Fibroblast of skin of scalp (primary cell): ENCODE measurements at places on chromosomes 11 and 22.
A peak's percentile ranks its signal among the peaks of the same experiment; 100 is the strongest.

- DNase-seq = no peak
These were observed 276.6 kb downstream of the FAT3 start for GRCh38 chr11:92501066-92501739.

- no peak for DNase-seq
These were observed 108.7 kb upstream of the AKIP1 start for GRCh38 chr11:8802251-8802650.

GRCh38 chr11:120977266-120978137, 46.4 kb upstream of the TBCEL start:
- peak; percentile 13 for DNase-seq

DNA sequence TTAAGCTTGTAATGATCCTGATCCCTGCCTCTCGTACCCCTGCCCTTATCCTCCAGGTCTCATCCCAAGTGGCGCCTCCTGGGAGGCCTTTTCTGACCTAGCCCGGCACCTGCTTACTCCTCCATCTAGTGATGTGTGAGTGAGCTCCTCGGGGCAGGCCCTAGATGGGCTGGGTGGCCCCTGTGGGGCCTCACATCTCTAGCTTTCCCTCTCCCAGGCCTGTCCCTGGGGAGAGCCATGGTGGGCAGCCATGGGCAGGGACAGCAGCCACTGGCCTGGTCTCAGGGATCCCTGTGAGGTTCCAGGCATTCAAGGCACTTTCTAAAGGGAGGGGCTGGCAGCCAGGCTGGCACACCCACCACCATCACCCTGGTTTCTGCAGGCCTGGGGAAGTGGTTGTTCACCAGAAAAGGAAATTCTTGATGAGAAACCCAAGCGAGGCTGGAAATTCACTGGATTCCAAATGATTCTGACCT, 27.9 kb downstream of the GNAZ start:
- DNase-seq = no peak

DNA sequence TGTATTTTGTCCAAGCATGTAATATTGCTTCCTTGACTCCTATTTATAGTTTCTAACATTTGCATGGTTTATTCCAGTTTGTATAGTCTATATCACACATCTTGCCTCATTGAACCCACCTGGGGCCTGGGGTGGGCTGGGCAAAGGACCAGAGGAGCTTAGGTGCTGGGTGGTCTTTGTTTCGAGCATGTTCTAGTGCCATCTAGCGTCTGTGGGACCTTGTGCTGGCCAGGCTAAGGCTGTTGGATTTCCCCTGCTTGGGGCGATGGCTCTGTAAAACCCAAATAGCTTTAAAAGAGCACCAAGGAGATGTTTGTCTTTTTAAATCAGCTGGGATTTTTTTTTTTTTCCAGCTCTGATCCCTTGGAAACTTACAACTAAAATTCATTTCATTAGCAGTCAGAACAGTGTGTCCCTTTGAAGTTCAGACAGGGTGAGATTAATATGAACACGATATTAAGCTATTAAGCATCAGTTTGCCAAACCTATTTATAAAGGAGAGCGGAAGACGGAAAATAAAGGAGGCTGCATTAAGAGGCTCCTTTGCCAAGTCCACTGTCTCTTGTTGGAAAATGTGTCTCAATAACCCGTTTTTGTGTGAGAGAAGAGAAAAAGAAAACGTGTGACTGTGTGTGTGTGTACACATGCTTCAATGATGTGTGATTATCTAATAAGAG, 157.4 kb downstream of the COMMD9 start:
- DNase-seq = peak; percentile 51

DNA sequence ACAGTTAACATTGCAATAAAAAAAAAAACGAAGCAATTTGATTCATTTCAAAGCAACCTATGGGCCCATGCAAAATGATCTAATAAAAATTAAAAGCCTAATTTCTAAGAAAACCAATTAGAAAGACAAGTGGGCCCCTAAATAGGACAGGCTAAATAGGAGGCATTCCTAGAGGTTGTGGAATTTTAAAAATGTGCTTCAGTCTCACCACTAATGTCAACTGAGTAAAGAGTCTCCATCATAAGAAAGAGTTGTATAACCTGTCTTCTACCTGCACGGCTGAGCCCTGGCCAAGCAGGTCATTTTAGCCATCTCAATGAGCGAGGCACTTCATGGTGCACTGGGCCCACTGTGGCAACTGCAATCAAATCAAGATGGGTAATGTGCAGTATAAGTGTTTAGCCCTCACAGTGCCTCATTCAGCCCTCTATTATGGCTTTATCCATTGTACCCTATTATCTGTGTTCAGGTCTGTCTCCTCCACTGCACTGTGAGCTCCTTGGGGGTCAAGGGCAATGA, 76.4 kb downstream of the PRSS23 start:
- no peak for DNase-seq

DNA sequence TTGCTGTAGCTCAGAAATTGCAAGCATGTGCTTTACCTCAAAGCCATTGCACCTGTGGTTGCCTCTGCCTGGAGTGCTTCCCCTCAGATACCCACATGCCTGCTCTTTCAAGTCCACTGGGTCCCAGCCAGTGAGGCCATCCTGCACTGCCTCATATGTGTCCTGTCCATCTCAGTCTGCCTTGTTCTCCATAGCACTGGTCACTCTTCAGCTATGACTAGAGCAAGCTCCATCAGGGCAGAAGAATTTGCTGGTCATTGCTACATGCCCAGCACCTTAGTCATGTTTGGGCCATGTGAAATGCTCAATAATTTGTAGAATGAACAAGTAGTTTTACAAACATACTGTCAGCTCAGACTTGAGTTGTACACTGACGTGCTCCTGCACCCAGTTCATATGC, 64.4 kb upstream of the HORMAD2 start:
- peak; percentile 33 for DNase-seq

DNA sequence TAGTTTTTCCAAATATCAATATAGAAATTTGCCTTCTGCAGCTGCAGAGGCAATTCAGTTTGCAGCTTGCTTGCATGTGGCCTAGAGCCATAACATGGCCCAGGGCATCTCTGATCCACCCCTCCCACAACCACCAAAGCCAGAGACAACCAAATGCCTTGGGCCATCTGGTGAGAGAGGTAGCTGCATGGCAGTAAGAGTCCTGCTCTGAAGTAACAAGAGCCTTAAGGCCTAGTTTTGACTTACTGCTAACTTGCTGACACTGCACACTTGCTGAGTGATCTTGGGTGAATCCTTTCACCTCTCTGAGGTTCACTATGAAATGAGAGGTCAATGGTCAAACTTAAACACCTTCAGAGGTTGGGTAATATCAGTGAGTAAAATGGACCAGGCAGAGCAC, 4.9 kb upstream of the SPECC1L start:
- no peak for DNase-seq

- no peak for DNase-seq
These were observed 28.7 kb downstream of the ARAP1 start for GRCh38 chr11:72723508-72723907.

DNA sequence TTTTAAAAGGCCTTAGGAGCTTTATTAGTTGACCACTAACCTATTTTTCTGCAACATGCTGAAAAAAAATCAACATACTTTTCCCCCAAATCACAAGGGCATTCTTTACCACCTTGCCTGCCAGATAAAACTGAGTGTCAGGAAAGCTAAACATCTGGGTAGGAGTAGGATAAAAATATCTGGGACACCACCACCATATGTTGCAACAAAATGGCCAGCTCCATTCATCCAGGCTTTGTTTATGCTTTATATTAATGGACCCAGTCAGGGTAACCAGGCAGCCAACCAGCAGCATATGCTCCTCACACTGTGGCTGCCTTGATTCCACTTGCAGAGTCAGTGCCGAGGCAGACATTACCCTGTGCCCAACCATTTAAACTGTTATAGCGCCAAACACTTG, 1024.5 kb downstream of the LRRC4C start:
- no peak for DNase-seq

DNA sequence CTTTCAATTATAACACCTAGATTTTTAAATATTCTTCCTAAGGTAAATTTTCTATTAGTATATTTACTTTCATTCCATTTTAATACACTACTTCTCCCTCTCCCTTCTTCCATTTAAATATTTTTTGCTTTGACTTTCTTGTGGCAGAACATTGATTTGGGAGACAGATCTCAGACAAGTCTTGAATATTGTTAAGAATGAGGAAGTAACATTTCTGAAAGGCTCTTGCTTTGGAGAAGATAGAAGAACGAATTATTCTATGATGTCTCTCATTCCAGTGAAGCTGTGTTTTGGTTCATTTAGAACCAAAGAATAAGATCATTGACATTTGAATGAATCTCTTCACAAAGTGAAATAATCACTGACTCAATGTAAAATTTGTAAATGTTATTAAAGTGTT, 2.4 kb downstream of the IPO7 start:
- no peak for DNase-seq

- peak; percentile 27 for DNase-seq
These were observed 427.9 kb downstream of the JRKL start for GRCh38 chr11:96817482-96818399.

DNA sequence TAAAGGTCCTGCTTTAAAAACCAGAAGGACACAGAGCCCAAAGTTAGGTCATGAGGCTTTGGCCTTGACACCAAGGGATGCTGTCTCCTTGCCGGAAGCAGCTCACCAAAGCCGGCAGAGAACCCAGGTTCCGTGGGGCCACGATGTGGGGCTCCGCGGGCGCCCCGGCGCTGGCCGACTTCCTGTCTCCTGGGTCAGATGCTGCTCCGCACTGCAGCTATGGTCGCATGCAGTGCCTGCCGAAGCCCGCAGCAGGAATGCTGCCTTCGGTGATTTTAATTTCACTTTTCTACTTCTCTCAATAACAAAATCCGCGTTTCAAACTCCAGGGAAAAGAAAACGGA, 454 bp upstream of the OTUB1 start:
- DNase-seq = no peak

DNA sequence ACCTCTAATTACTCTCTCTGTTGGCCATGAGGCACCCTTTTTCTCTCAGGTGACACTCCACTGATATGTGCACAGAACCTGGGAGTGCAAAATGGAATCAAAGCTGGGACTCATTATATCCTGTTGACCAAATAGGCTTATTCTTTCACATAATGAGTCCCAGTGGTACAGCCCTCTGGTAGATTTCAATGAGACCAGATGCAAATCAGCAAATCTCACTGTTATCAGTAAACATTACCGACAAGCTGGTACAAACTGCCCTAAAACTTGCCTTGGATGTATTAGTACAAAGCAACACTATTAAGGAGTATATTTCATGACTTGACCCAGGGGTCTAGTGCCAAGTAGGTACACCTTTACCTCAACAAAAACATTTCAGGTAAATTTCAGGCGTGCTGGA, 128.3 kb downstream of the DDX10 start:
- DNase-seq = no peak

DNA sequence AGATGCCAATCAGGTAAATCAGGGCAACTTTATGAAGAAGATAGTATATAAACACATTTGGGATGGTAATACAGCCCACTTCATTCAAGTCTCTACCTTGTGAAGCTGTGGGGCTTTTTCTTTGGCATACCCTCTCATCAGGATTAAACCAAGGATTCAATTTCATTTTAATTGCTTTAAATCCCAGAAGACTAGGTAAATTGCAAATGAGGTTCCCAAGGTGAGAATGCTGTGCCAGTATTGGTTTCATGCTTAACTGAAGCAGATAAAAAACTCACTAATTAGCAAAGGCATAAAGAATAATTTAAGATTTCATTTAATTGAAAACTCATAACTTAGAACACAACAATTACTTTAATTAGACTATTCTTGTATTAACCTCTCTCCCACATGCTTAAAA, 1218.1 kb downstream of the FAM181B start:
- no peak for DNase-seq

DNA sequence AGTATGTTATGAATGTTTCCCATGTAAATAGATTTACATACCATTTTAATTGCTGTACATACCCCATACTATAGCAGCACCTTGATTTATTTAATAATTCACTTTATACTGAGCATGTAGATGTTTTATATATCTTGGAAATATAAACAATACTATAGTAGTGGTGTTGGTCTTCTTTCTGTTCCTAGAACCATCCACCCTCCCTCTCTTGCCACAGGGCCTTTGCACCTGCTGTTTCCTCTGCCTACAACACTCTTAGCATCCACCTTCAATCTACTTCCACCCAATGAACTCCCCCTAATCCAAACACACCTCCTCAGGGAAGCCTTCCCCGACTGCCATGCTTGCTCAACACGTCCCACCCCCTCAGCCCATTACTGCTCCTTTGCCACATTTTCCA, 30.2 kb downstream of the TESMIN start:
- DNase-seq = no peak

DNA sequence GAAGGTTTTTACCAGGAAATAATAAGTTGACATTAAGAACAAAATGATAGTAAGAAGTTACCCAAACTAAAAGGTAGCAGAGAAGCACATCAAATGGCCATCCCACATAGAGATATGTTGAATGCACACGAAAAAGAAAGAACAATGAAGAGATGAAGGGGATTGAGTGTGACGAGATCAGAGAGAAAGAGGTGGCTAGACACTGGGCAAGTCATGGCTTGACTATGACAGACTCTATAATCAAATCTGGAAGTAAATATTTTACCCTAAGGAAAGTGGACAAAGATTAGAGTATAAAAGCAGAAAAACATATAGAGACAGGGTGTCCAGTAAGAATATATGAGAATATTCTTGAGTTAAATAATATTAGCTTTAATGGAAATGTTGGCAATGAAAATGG, 31.4 kb downstream of the CASP12 start:
- DNase-seq = no peak

- DNase-seq = no peak
These were observed 26.1 kb upstream of the CABP7 start for GRCh38 chr22:29693671-29694070.

- DNase-seq = no peak
These were observed 136.2 kb downstream of the LDLRAD3 start for GRCh38 chr11:36079878-36080675.

- DNase-seq = no peak
These were observed 400.9 kb downstream of the BRD1 start for GRCh38 chr22:49426618-49427266.

DNA sequence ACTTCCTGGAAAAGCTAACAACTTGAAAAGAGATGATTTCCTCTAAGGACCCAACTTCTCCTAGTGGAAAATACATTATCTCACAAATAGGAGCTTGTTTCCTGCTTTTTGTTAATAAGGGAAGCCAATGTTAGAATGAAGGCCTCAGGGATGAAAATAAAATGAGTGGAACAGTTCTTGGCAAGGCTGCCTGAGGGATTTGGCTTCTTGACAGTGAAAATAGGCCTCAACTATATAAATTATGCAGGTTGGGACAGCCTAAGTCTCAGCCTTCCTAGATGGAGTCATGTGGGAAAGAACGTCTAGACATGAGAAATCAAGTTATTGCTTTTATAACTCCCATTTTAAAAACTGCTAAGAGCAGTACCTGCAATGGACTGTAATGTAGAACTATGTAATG, 92.8 kb upstream of the FIBIN start:
- DNase-seq = peak; percentile 36

GRCh38 chr11:13745165-13745564, 76.7 kb downstream of the FAR1 start:
- no peak for DNase-seq

- DNase-seq = no peak
These were observed 12.4 kb upstream of the SLC39A13 start for GRCh38 chr11:47396049-47396320.
